Activated naive CD4-positive, alpha-beta T cell treated with anti-CD3 and anti-CD28 coated beads, Interleukin-2, amount 10 ng/mL, durations not matched to agents 7 days and 5 days (primary cell): ENCODE measurements at places on chromosomes 5 and 9.

DNA sequence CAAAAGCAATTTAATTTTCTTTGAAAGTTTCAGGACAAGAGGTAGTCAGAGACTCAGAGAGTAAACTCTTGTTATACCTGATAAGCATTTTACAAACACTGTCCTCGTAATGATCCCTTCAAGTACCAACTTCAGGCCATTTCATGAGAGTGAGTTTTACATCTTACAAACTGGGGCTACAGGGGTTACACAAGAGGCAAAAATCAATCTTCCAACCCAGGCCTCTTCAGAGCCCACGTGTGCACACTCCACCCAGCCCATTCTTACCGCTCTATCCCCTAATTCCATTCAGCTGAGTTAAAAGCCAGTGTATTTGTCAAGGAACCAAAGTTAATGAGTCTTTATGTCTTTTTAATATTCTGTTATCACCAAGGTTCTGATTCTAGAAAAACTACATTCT lies 46.5 kb downstream of the PSMB7 start:
- DNase-seq, result no peak

DNA sequence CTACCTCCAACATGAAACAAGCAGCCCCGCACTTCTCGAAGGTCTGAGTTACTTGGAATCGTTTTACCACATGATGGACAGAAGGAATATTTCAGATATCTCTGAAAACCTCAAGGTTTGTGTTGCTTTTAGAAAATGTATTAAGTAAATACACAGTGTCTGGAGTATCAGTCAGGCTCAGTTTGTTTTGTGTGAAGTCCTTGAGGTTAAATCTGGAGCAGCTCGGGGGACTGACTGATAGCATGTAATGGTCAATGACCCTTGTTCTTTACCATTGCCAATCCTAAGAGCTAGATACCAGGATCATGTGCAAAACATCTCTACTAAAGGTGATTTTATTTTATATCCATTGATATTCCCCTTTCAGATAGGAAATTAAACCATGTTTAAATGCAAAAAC lies 26.9 kb upstream of the LNPEP start:
- no peak for DNase-seq

GRCh38 chr5:107232788-107233187 lies 437.9 kb downstream of the EFNA5 start:
- DNase-seq, result no peak

DNA sequence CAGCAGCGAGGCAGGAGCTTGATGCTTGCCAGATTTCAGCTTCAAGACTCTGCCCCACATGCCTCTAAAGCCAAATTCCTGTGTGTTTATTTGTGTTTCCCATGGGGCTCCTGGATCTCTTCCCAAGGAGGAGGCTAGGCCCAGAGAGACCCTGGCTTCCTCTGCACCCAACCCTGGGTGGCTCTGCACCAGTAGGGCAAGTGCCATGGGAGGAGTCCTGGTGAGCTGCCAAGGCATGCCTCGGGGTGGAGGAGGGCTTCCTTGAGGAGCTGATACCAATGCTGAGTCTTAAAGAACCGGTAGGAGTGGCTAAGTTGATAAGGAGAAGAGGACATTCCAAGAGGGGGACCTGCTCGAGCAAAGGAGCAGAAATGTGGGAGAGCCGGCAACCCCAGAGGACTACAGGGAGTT lies 6.8 kb upstream of the TIFAB start:
- no peak for DNase-seq

GRCh38 chr5:136132087-136132486 lies 558 bp upstream of the SMAD5 start:
- no peak for DNase-seq

DNA sequence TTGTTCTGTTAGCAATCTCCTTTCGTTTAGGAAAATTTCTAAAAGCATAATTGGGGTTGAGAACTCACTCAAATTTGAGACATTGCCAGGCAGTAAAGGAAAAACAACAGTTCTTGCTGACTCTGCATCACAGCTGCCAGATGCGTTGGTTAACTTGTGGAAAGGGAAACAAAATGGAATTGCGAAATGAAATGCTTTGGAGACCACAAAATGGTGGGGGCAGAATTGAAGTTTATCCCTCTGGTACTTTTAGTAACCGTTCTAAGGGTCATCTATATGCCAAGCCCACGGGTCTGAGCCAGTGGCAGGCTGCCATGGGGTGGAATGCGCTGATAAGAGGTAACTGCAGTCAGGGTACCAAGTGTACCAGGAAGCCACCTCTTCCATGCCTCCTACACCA lies 28.6 kb upstream of the SELENOP start:
- no peak for DNase-seq

DNA sequence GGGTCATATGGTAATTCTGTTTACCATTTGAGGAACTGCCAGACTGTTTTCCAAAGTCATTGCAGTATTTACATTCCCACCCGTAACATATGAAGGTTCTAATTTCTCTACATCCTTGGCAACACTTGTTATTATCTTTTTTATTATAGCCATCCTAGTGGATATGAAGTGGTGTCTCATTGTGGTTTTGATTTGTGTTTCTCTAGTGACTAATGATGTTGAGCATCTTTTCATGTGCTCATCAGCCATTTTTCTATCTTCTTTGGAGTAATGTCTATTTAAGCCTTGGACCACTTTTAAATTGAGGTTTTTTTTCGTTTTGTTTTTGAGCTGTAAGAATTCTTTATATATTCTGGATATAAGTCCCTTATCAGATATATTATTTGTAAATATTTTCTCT lies 132.8 kb upstream of the RUSC2 start:
- DNase-seq, result no peak

DNA sequence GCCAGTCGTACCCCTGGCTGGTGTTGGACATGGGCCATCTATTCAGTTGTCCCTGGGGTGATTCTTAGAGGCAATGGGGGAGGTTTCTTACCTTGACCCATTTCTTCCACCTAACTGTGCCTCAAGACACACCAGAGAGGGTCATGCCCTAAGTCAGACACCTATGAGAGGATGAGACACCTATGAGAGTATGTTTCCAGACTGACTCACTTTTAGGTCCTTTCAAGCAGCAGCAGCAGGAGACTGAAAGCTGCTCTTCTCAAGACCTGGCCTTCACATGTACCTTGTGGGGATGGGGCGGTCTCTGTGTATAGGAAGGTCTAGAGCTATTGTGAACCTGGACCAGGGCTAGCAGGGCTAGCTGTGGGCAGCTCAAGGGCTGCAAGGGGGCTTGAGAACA lies 130.1 kb downstream of the TENT4A start:
- no peak for DNase-seq

DNA sequence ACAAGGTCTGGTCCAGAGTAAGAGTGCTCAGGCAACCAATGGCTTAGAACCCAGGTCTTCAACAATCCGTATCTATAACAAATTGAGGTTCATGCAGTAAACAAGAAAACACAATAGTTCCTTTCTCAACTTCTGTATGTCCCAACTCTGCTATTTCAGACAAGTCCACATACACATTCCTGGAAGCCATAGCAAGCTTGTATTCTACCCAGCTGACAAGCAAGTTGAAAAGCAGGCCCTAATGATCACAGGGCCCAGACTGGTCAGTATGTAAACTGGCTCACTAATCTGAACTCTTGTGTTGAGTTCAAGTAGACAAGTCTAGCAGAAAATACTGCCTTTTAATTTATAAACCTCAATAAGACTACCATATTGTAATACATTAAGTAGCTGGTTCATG lies 26.9 kb downstream of the FNIP1 start:
- DNase-seq, result no peak
